CD14-positive monocyte (primary cell): ENCODE measurements at places on chromosomes 1 and 21.
A peak's percentile ranks its signal among the peaks of the same experiment; 100 is the strongest.

GRCh38 chr1:218642033-218642948 is 297.2 kb downstream of the TGFB2 start:
- DNase-seq = no peak

DNA sequence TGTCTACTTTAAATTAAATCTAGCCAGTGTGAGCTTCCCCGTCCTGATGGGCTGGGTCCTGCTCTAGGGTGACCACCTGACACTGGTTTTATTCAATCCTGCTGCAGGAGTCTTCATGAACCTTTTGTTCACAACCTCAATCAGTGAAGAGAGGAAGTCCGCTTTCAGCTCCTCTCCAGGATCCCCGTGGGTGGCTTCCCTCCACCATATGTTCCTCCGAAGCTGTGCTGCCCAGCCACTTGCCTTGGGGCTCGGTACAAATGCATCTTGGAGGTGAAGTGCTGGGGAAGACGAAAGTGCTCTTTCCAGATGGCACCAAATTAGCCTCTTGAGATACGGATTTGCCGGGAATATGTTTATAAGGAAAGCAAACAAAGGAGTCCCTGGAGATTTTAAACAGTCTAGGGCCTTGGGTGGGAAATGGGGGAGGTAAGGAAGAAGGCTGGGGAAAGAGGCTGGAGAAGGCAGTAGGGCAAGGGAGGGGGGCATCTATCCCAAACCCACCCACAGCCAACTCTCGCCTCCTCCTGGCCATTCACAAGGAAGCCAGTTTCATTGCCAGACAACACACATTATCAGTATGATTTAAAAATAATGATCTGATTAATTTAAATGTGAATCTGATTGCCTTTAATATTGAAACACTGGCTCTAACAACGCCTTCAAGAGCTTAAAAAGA is 430.8 kb downstream of the DISC1 start:
- DNase-seq = no peak

DNA sequence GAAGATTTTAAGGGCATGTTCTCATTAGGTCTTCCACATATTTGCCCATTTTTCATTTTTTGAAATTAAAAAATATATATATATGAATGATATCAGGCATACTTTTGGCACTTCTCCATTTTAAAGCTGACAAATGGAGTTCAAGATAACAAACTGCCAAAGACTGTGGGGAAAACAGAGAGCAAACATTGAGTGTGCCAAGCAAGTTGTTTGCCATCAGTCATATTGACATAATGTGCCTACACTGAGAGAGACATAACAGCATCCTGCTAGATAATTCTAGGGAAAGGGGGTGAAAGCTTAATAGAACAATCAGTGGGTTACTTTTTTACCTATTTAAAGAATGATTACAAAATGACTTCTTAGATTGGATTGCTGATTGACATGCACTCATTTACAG is 529.4 kb upstream of the CXADR start:
- no peak for DNase-seq

- DNase-seq = no peak
These were observed 262.9 kb downstream of the CACNA1E start for GRCh38 chr1:181746224-181746623.

DNA sequence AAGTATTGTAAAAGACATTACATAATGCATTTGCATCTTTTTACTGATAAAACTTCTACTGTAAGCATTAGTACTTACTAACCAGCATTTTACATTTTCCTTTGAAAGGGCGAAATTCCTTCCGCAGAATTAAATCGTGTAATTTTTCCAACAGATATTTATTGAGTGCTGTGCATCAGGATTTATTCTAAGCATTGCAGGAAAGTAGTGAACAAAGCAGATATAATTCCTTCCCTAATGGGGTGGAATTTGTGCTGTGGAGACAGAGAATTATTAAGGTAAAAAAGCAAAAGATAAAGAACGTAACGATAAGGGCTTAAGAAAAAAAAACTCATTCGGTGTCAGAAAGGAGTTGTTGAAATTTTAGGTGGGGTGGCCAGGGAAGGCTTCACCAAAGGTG is 7.6 kb upstream of the ETS2 start:
- no peak for DNase-seq

DNA sequence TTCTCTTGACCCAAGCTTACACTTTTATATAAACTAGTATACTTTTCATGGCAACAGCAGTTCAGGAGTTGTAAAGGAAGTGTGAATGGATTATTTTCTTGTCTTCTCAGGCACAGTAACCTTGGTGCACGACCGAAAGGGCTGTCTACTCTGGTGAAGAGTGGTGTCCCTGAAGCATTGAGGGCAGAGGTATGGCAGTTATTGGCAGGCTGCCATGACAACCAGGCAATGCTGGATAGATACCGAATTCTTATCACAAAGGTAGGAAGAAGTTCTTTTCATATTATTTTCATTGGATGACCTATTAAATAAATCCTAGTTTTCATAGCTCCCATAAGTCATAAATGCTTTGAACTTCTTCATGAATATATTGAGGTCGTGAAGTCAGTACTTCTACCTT is 53.9 kb upstream of the GPR52 start:
- DNase-seq = no peak

DNA sequence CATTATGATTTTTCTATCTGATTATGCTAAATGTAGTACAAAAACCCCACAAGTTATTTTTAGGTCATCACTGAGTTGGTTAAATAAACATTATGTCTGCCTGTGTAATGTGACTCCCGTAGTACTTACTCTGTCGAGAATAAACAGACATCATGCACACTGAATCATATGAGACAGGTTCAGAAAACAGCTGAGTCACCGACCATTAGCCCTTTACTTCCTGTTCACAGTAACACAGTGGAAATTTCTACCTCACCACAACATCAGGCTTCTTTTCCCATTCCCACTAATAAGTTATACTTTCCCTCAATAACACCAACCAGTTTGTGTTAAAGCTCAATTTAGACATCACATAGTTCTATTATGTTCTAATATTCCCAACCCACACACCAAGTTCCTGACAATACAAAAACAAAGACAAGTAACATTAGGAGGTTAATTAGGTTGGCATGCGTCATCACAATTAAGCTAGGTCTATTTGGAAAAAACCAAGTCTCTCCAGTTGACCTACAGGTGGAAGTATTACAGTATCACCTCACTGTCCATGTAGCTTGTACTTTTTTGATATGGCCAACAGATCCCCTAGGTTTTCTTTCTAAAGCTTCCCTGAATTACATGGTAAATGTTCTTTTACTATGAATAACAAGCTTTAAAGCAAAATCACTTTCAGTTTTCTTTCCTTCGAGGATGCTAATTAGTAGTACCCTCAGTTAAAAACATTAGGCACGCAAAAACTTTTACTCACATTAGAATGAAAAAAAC is 154.2 kb downstream of the EIF4G3 start:
- DNase-seq = peak; percentile 90

- DNase-seq = no peak
These were observed 2.5 kb downstream of the NBL1 start for GRCh38 chr1:19646377-19647319.

DNA sequence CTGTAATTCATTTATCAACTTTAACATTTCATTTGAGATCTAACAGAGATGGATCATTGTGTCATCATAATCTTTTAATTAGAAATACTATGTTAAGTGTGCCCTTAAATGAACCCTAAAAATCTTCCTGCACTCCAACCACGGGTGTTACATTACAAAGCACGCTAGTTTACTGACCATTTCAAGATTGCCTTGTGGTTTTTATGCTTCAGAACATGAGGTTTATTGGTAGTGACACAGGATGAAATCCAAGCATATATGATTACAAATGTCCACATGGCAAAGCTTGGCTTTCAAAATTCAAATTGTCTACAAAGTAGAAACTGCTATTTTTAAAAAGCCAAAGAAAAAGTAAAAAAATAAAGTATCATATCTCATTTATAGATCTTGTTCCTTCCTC is 190.4 kb upstream of the USP25 start:
- DNase-seq = no peak

DNA sequence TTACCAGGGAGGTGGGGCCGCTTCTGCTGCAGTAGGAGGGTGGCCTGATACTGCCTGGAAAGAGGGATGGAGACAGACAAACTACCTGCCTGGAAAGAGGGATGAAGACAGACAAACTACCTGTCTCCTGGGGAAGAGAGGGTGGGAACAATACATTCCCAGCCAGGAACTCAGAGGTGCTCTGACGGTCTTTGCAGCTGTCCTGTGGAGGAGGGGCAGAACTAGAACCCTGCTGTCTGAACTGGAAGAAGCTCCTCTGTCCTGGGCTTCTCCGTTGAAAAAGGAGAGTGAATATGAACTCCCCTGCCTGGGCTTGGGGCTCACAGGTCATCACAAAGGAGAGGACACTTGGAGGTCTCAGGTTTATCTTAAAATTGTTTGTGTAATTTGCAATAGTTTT is 40.3 kb upstream of the ETV3 start:
- no peak for DNase-seq

DNA sequence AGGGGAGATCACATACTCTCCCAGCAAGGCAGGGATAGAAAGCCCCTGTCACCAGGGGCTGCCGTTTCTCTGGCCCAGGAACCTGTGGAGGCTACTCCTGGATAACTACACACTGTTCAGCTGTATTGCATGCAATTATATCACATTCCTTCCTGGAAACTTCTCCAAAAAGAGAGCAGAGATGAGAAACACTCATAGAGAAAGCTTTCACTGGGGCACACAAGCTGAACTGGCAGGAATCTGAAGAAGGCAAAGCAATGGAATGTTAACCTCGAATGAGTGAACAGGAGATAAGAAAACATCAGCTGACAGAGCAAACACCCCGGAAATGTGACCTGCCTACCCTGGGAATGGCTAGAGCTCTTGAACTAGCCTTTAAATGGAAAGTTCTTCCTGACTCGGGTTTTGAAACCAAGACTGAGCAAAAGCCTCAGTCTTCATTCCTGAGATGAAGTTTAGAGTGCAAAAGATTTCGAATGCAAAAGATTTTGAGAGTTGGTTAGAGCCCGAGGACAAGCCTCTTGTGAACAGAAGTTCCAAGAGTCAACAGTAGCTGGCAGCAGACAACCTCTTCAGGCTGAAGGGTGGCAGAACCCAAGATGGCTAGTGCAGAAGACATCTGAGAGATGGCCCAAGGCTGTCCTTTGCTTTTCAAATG is 32.3 kb downstream of the CCN1 start:
- DNase-seq = no peak

DNA sequence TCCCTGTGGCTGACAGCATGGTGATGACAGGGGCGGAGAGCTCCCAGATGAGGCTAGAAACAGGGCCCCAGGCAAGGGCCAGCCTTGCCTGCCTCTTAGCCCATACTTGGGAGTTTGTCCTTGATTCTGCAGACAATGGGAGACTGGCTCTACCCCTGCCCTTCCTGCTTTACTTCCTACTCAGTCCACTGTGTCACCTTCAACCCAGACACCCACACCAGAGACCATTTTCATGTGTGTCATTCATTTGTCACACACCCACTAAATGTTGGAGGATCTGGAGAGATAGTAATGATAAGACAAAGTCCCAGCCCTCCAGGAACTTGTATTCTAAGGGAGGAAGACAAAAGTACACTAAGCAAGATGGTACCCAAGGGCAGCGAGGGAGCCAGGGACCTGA is 43.7 kb downstream of the SYT6 start:
- DNase-seq = no peak

- no peak for DNase-seq
These were observed 52.1 kb upstream of the LAPTM5 start for GRCh38 chr1:30809514-30810263.

DNA sequence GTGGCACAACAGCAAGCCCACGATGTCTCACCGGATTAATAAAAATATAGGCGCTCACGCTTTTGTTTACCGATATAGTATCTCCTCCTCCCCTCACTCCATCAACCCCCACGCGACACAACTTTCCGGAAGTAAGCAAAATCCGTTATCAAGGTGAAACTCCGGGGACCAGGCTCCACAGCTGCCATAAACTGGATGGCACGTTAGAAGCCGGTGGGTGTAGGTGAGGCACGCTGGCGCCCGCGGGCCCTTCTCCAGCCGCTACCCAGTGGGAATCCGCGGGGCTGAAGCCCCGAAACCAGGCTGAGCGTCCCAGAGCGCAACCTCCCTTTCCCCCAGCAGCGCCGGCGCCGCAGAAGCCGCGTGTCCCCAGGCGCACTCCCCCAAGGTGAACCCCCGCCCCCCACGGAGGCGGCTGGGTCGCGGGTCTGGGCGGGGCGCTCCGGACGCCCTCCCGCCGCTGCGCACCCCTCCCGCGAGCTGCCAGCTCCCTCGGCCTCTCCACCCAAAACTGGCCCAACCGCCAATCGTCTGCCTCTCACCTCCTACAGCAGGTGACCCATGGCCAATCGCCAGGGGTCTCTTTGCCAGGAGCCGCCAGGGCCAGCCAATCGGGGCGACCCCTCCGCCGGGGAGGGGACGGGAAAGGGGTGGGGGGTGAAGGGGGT is 112.4 kb downstream of the OSBPL9 start:
- peak; percentile 49 for DNase-seq

- no peak for DNase-seq
These were observed 3.2 kb upstream of the MAP1LC3C start for GRCh38 chr1:242002072-242002471.

GRCh38 chr21:42421018-42421793 is 17.5 kb downstream of the UBASH3A start:
- no peak for DNase-seq

DNA sequence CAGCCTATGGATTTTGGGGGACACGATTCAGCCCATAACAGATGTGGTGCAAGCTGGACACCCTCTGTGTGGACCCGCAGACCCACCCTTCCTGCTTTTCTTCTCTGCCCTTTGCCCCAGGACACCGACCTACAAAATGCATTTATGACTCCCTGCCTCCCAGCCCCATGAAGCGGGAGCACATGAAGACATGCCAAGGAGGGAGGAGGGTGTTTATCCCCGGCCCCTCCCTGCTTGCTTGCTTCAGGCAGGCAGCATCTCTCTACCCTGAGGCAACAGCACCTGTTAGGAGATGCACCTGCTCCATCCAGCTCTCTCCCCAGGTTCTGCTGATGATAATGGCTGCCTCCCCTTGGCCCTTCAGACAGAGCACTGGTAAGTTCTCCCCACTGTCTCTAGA is 187.5 kb downstream of the PSMG1 start:
- DNase-seq = no peak

- DNase-seq = no peak
These were observed 5.4 kb downstream of the PBX1 start for GRCh38 chr1:164564378-164564777.

- DNase-seq = no peak
These were observed 9.7 kb downstream of the BATF3 start for GRCh38 chr1:212689758-212690529.
